ENCODE measurements at places on chromosomes 2 and 18.

DNA sequence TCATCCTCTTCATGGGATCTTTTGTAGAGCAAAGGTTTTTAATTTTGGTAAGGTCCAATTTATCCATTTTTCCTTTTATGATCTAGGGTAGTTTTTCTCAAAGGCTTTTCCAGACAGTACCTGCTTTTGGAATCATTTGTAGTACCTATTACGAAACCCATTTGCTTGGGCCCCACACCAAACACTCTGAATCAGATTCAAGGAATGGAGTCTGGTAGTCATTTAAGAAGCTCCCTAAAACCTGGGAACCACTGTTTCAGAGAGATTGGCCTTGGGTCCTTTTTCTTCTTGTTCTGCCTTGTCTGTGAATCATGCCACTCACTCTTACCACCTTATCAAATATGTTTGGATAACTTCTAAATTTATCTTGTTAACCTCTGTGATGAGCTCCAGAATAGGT is 40.3 kb downstream of the OSBPL6 start:
- DNase-seq, result no peak

- no peak for DNase-seq
Measured at GRCh38 chr18:79366177-79367094, 29.3 kb upstream of the NFATC1 start.

- DNase-seq, result no peak
Measured at GRCh38 chr2:241866790-241867645, 2.5 kb upstream of the RTP5 start.

DNA sequence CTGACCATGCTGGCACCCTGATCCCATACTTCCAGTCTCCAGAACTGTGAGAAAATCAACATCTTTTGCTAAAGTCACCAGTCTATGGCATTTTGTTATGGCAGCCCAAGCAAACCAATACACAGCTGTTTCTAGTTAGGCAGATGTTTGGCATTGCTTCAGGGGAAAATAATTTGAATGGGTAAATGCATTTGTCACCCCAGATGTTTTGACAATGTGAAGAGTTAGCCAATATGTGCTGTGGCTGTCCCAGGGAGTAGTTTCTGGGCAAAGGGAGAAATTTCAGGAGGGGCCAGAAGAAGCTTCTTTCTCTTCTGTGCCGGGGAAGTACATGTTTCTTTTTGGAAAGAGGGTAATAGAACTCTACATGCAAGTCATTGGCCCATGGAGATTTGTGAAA is 619.0 kb downstream of the SLC4A3 start:
- DNase-seq, result no peak

GRCh38 chr2:42082016-42082415 is 34.2 kb downstream of the PKDCC start:
- no peak for DNase-seq

DNA sequence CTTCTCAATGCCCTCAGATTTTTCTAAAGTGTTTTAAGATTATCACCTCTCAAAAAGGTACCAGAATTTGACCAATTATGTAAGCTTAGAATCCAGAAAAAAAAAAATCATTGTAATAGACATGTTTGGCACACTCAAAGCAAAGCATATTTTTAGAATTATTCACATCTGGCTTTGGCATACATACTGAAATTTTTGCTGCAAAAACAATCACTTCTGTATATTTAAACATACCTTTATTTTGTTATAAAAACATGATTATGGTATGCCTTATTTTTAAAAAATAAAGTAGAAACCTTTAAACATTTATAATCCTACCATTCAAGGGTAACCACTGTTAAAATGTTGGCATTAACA is 143.3 kb downstream of the ESCO1 start:
- no peak for DNase-seq

DNA sequence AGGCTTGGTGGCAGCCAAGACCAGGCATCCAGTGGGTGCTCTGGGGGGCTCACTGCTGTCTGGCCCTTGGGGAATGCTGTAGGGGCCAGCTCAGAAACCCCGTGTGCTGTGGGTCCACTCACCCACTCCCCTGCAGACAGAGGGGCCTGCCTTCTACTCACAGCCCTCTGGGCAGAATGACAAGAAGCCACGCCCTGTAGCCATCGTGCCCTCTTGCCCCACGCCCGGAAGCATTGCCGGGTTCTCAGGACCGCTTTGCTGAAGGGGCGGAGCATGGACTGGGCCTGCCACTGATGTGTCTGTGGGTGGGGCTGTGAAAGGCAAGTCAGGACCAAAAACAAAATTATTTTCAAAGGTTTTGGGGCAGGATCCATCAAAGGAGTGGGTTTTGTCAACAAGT is 27.8 kb downstream of the GLI2 start:
- DNase-seq, result no peak

DNA sequence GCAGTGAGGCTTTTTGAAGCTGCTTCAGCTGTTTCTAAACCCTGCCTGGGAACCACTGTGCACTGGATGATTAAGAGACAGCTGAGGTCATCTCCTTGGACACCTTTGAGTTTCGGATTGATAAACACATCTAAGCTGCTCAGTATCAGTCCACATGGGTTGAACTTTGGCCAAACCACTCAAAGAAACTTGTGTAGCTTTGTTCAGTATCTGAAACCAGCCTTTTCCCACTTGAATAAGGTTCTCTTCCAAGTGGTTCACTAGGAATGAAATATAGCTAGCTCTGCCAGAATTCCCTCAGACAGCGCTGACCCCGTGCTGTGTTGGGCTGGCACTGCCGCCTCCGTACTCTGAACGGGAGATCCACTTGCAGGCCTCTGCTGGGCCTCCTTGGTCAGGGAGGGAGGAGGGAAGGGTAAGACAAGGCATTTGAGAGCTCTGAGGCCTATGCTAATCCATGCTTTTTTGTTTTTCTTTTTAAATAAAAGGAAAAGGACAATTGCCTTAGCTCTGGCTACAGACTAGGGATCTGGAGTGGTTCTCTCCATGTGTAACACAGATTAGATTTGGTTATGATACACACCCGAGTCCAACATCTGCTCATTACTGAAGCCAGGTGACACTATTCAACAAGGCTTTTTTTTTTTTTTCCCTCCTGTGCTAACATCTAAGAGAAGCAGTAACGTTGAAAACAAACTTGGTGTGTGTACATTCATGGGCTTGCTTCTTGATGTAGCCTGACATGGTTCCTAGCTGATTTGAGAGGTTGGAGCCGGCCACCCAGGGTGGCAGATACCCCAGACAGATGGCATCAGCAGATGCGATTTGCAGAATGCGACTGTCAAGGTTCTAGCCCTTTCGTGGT is 67.7 kb downstream of the NCK2 start:
- no peak for DNase-seq

DNA sequence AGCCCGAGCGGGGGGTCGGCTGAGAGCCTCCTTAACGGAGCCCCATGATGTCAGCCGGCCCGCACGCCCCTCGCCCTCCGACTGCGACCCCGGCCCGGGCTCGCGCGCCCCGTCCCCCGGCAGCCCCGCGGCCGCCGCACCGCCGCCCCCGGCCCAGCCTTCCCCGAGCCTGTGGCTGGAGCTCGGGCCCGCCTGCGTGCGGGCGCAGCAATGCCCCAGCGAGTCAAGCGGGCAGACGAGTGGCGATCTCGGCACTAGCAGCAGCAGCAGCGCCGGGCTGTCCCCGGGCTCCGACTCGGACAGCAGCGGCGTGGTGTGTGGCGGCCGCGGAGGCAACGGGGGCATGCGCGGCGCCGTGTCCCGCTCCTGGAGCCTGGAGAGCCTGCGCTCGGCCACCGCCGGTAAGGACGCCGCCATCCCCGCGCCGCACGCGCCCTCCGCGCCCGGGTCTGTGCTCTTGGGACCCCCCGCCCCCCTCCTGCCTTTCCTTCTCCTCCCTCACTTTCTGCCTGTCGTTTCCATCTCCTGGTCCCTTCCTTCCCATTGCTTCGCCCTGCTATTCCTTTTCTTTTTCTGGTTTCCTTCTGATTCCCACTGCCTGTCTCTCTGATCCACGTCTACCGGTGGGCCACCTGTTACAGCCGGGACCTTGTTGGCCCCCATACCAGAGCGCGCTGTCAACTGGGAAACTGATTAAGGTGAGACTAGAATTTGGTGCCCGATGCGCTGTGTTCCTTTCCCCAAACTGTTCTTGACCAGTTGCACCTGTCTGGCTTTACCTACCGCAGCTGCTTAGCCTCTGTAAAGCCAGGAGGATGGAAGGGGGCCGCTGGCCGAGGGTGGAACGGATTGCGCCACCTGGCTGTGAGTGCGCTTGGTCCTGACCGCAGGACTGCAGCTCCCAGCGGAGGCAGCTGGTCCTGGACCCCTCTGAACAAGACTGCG is 127.4 kb downstream of the ARHGEF4 start:
- no peak for DNase-seq

DNA sequence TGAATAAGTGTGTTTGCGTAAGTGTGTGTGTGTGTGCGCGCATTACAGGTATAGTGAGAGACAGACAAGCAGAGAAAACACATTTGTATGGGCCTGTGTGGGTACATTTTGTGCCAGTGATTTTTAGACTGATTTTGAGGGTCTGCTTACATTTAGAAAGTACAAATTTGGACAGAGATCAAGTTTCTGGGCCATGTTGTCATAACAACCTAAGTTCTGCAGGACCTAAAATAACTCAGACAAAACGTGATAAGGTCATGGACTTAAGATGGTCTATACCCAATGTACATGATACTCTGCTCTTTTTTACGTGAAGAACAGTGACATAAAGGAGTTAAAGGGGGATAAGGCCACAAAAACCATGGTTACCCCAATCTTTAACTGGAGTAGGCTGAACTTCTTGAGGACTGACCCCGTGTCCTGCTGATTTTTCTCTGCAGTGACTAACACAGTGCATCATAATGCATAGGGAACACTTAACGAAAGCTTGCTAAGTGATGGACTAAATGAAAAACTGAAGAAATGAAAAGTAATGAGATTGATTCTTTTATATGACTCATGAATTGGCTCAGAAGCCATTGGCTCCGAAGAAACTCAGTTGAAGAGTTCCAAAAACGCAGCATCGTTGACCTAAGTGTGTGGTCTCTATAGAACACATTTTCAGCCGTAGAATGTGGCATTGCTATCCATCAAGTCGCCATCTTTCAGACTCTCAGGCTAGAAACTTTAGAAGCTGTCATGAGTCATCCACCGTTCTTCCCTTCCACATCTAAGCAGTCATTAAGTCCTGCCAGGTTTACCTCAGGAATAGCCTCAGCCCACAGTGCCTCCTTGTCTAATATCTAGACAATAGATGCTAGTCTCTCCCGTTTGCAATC is 61.6 kb upstream of the NCOA1 start:
- DNase-seq, result no peak

- no peak for DNase-seq
Measured at GRCh38 chr2:63056107-63057050, 5.7 kb downstream of the OTX1 start.
